ENCODE measurements at places on chromosomes 5 and 9.
A peak's percentile ranks its signal among the peaks of the same experiment; 100 is the strongest.

- no peak for DNase-seq
Measured at GRCh38 chr9:95780751-95781150, 94.7 kb upstream of the ERCC6L2 start.

DNA sequence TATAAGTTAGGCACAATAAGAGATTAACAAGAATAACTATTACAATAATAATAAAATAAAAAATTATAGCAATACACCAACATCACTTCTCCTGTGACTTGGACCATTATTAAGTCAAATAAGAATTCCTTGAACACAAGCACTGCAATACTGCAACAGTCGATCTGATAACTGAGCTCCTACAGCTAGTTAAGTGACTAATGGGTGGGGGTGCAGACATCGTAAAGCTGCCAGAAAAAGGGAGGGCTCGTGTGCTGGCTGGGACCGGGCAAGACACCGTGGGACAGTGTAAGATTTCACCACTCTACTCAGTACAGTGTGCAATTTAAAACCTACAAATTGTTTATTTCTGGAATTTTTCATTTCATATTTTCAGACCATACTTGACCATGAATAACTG lies 78.8 kb downstream of the SNX24 start:
- no peak for DNase-seq

- DNase-seq, result no peak
Measured at GRCh38 chr9:437066-437465, 222.4 kb downstream of the DOCK8 start.

GRCh38 chr5:41412496-41412895 lies 97.9 kb downstream of the PLCXD3 start:
- DNase-seq, result no peak

- DNase-seq, result no peak
Measured at GRCh38 chr5:179253730-179254129, 91.5 kb downstream of the ADAMTS2 start.

GRCh38 chr5:102856389-102856777 lies 101.3 kb downstream of the PAM start:
- DNase-seq, result no peak

DNA sequence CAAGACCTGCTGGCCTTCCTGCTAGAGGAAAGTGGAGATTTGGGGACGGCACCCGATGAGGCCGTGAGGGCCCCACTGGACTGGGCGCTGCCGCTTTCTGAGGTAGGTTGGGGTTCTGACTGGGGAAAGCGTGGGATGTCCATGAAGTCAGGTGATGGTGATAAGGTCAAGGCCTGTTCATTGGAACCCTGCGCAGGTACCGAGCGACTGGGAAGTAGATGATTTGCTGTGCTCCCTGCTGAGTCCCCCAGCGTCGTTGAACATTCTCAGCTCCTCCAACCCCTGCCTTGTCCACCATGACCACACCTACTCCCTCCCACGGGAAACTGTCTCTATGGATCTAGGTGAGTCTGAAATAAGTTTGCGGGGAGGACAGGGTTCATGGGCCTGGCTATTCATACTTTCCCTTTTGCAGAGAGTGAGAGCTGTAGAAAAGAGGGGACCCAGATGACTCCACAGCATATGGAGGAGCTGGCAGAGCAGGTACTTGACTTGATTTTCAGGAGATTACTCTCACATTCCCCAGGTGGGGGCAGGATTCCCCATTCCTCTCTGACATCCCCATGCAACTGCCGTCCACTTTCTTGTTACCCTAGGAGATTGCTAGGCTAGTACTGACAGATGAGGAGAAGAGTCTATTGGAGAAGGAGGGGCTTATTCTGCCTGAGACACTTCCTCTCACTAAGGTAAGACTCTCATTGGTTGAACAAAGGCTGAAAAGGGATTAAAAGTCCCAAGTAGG lies 505 bp downstream of the CREB3 start:
- peak; percentile 31 for DNase-seq
